T follicular helper cell (primary cell): ENCODE measurements at places on chromosomes 3 and 15.

DNA sequence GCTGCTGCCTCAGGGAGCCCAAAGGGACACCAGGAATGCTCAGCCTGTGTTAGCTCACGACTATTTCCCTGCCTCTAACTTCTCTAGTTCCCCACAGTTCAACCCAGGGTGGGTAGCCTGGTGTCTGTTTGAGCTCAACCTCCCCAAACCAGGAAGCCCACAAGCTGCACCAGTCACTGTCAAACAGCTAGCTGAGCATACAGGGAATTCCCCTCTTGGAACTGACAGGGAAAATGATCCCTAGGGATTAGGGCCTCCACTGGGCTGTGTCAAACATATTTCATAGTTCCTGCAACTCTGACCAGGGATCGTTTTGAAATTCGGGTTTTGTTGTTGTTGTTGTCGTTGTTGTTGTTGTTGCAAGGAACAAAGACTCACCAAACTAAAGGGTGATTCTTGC lies 147.1 kb upstream of the ICE2 start:
- DNase-seq = no peak

DNA sequence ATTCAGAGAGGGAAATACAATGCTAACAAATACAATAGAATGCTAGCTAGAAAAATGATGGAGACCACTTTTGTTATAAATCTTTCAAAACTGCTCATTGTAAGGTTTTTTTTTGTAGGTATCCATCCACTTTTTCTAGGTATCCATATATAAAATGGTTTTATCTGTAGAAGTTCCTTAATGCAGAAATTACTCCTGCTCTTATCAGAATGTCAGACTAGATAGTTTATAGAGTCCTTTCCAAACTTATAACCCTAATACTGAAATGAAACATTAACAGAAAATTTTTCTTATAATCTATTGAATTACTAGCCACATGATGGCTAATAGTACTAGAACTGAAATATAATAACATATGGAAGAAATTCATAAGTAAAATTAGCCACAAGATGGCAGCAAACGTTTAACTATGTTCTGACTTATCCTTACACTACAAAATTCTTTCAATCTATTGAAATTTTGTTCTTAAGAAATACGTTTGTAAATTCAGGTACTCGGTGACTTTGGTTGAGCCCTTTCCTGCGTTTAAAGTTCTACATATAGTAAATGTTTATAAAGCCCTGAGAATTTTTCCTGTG lies 58.5 kb downstream of the ECT2 start:
- no peak for DNase-seq

- no peak for DNase-seq
Measured at GRCh38 chr3:188439080-188439479, 285.1 kb downstream of the LPP start.

- no peak for DNase-seq
Measured at GRCh38 chr15:71957026-71957425, 146.7 kb downstream of the NR2E3 start.

GRCh38 chr15:61720197-61720704 lies 340.0 kb downstream of the VPS13C start:
- DNase-seq = no peak

DNA sequence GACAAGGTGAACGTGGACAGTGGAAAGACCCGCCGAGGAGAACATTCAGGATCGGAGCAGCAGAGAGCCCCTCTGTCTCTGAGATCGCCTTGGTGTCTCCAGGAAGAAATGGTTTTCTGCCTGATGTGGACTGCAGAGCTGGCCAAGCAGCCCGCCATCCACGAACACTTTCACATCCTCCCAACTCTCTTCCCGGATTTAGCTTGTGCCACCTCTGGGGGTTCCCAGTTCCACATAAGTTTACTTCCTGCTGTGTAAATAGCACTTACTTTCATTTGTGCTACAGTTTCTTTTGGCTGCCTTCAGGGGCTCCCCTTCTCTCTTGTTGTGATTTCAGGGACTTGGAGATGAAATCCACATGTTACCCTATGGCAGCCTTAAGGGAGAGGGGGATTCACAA lies 48.4 kb downstream of the SEMA5B start:
- DNase-seq = no peak

- DNase-seq = no peak
Measured at GRCh38 chr15:43314171-43314570, 16.2 kb downstream of the LCMT2 start.

GRCh38 chr3:157058392-157059071 lies 101.4 kb downstream of the CCNL1 start:
- no peak for DNase-seq

DNA sequence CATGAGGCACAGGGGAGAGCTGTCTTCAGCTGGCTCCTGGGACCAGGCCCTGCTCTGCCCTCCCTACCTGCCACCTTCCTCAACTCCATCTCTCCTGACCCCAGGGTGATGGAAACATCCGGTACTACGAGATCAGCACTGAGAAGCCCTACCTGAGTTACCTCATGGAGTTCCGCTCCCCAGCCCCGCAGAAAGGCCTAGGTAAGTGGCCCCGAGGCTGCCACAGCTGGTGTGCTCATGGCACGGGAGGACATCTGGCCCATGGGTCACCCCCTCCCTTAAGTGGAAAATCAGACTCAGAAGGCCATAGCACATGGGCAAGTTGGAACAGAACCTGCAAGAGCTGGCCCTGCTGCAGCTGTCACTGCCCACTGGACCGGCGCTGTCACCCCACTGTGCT lies 105.6 kb downstream of the ANP32A start:
- no peak for DNase-seq

DNA sequence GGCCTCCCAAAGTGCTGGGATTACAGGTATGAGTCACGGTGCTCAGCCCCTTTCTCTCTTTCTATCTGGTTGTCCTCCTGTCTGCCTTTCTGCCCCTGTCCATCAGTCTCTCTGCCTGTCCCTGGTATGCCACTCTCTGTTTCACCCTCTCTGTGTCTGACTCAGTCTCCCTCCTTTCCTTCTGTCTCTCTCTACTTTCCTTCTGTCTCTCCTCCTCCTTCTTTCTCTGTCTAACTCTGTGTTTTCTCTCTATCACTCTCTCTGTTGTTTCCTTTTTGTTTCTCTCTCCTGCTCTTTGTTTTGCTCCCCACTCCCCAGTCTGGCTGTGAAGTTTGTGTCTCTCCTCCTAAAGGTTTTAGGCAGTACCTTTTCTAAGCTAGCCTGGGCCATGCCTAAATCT lies 9.1 kb upstream of the STRA6 start:
- no peak for DNase-seq

- no peak for DNase-seq
Measured at GRCh38 chr15:88745696-88746095, 57.5 kb upstream of the ACAN start.

DNA sequence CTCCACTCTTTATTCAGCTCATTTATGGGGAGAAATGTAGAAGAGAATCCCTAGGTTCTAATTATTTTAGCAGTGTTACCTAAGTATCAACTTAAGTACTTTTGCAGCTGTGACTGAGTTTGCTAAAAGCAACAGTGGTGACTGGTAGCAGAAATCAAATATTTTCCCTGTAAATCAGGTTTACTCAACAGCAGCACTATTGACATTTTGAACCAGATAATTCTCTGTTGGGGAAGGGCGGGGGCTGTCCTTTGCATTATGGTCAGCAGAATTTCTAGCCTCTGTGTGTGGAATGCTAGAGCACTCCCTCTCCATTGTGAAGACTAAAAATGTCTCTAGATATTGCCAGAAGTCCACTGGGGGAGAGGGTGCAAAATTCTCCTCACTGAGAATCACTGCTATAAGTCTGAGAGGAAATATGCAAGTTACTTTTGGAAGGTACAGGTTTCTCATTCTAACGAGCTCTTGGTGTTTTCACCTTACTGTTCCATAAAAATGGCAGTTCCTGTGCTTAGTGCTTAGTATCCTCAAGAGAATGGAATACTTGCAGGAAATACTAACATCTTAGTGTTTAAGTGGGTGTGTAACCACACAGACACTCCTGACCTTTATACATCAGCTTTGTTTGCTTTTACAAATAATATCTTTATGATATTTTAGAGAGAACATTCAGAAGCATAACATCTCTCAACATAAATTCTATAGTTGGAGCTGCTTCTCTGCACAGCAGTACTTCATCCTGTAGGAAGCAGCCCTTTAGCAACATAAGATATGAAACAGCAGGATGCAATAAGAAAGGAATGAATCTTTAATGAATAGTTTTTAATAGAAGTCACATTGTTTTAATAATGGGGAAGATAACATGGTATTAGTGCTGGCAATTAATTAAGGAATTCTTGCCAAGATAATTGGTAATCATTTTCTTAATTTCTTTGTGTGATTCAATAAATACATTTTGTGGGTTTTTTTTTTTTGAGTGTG lies 246.5 kb upstream of the GOLIM4 start:
- no peak for DNase-seq

DNA sequence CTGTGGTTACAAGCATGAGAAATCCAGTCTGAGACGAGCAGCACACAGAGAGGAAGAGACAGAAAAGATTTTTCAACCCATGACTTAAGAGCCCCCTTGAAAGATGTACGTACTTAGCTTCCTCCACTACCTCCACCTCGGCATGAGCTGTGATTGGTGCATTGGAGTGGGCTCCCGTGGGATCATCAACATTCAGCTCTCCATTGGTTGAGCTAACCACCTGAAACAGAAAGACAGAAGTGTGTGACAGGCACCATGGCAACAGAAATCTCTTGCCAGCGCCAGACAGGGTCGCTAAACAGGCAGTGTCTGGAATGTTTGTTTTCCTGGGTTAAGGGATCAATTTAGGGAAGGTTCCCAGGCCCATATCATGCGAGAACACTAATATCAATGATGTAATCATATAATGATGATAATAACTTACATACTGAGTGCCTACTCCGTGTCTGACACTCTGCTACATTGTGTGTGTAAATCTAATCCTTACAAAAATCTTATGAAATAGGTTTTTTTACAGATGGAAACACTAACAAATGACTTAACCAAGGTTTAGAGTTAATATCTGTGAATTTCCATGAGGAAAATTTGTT lies 17.5 kb upstream of the PPIB start:
- DNase-seq = no peak

DNA sequence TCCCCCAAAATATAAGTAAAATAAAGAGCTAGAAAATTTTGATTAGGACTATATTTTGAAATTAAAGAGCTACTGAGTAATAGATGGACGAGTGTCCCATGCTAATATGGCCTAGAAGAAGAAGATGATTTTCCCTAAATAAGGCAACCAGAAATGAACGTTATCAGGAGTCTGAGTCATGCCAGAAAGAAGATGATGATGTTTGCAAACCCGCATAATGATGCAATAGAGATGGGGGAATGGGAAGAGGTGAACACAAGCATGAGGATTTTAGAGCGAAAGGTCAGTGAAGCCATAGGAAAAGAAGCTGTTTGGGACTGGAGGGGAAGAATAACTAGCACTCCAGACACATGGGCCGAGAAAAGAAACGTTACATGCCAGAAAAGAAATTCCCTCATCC lies 71.7 kb downstream of the FGF12 start:
- DNase-seq = no peak

DNA sequence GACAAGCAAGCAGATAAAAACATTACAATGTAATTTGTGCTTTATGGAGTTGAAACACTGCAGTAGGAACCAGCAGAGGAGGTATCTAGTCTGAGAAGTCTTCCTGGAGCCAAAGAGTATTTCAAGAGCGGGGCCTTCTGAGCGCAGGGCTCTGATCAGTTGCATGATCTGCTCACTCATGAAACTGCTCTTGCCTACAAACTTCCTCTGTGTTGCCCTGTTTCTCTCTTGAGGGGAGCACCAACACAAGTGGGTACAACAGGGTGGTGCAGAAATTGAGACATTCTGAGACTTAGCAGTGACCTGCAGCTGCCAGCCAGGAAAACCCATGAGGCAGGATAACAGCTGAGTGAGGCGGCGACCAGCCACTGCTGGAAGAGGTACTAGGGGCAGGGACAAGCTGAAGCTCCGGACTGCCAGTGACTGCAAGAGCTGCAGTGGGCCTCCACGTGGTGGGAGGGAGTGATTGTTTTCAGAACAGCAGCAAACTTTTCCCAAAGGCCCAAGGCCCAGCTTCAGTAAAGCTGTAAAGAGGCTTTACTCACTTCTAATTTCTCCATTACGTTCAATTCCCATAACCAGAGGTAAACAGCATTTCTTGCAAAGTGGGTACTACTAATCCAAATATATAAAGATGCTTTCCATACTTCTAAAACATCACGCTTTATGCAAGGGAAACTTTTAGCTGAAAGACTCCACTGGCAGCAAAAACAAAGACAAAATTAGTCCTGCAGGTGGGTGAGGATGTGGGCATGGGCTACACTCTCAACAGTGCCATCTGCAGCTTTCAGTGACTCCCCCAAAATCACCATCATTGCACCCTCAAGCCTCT lies 69.0 kb upstream of the LPP start:
- no peak for DNase-seq

DNA sequence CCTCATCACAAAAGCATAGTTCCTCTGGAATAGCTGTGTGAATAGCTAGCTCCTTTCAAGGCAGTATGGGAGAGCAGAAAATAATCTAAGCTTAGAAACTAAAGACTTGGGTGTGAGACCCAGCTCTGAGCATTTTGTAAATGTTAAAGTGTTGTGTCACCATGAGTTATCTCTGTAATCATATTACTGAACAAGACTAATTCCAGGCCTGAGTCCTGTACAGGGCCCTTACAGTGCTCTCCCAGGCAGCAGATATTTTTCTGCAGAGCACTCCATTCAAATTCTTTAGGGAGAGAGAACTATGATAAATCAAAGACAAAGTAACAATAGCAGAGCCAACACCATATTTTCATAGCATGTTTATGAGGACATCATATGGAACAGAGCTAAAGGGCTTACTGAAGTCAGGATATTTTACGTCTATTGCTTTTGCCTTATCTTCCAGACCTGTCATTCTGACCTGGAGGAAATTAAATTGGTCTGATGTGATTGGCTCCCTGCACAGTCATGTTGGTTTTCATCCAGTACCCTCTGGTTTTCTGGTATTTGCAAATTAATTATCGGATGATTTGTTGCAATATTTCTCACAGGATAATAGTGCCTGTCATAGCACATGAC lies 172.6 kb upstream of the PPP2R3A start:
- DNase-seq = no peak

DNA sequence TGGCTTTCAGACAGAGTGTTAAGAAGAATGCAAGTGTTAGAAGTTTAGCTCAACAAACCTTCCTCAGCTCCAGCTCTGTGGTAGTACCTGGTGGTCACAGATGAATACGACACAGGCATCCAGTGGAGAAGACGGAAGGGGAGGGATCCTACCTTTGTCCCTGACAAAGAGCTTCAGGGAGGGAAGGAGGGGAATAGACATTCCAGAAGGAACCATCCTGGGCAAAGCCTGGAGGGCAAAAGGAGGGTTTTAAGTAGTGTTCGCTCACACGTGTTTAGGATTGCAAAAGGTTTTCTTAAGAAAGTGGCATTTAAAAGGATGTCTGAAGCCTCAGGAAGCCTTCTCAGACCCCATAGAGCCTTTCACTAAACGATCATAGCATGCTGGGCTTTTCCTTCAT lies 2.8 kb downstream of the CHCHD4 start:
- DNase-seq = no peak

GRCh38 chr15:92901072-92901761 lies 1.1 kb downstream of the CHD2 start:
- DNase-seq = no peak
